Caco-2 (cell line): ENCODE measurements at places on chromosomes 4 and X. TPM values are rescaled to one million over a fixed set of nuclear protein-coding genes. Genes with fewer than 3 reads are reported as not detected.

DNA sequence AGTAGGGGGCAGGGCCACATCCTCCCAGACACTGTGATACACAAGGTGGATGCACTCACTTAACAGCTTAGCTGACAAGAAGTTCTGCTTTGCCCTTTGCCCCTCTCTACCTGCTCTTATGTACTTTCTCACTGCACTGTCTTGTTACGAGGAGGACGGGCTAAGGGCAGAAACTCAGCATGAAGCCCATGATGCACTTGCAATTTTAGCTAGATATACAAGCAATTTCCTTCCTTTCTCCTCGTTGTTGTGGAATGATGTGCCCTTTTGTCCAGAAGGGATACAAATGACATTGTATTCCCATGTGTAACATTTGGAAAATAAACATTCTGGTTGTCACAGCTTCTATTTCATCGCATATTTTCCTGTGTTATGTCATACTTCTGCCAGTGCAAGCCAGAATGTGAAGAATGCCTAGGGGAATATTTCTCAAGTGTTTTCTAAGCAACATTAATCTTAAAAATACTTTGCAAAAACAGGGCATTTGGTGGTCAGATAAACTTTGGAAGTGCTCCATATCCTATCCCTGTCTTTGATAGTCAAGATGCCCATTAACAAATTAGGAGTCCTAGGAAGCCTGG is 47.2 kb downstream of the MAOA start:
- no peaks in the 10 kb centered on the region for H3K36me3 ChIP-seq
- H3K27ac ChIP-seq, result peak overlapping the region; percentile 1
- peaks cover 8% of the 10 kb centered on the region for H3K4me1 ChIP-seq
- peak; percentile 32 for DNase-seq

- no peak overlapping the region for H3K4me3 ChIP-seq
- no peaks in the 10 kb centered on the region for H3K27me3 ChIP-seq
- H3K36me3 ChIP-seq, result no peaks in the 10 kb centered on the region
Observed at GRCh38 chr4:92733231-92733630, 429.5 kb downstream of the GRID2 start.

- no peak overlapping the region for H3K4me3 ChIP-seq
- H3K4me1 ChIP-seq, result no peaks in the 10 kb centered on the region
- DNase-seq, result no peak
Observed at GRCh38 chr4:17534705-17535104, 19.7 kb downstream of the CLRN2 start.

GRCh38 chr4:153934688-153935017 is 145.8 kb upstream of the SFRP2 start:
- no peaks in the 10 kb centered on the region for H3K4me1 ChIP-seq
- no peak overlapping the region for H3K27ac ChIP-seq
- no peaks in the 10 kb centered on the region for H3K36me3 ChIP-seq
- no peak overlapping the region for H3K4me3 ChIP-seq

DNA sequence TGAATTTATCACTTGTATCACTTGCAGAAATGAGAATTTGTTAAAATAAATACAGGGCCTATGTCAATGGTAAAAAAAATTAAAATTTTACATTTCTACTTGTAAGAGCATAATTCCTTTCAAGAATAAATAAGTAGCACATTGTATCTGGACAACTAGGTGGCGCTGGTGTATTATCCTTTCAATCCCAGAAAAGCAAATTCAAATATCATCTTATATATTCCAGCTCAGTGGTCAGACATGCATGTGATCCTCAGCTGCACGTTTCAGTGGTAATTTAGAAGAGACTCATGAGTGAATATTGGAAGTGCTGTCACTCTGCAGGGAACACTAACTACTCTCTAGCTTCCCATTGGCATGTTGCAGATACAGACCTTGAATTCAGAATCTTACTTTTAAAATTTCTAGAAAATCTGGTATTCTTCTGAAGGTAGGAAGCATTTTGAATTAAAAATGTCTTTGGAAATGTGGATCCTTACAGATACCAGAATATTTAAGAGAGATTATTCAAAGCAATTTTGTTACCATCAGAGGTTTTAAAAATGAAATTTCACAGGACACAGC is 1414.7 kb upstream of the TENM3 start:
- DNase-seq, result peak; percentile 17
- no peaks in the 10 kb centered on the region for H3K27me3 ChIP-seq
- H3K27ac ChIP-seq, result no peak overlapping the region

- H3K36me3 ChIP-seq, result no peaks in the 10 kb centered on the region
- H3K27ac ChIP-seq, result no peak overlapping the region
- no peak overlapping the region for H3K4me3 ChIP-seq
- no peaks in the 10 kb centered on the region for H3K27me3 ChIP-seq
- no peak for DNase-seq
Observed at GRCh38 chr4:11344916-11345315, 83.8 kb downstream of the HS3ST1 start.

DNA sequence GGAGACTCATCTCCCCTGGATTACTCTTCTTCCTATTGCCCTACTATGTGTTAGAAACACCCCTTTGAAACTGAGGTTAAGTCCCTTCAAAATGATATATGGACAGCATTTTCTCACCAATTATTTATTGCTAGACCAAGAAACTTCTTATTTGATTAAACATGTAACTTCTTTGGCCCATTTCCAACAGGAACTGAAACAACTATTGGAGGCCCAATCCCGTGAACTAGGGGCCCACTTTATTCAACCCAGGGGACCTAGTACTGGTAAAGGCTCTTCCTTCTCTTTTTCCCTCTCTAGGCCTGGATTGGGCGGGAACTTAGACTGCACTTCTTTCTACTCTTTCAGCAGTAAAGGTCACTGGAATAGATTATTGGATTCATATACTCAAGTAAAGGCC is 16.7 kb upstream of the COL25A1 start:
- no peaks in the 10 kb centered on the region for H3K27me3 ChIP-seq
- no peak for DNase-seq
- no peaks in the 10 kb centered on the region for H3K4me1 ChIP-seq

NAA11 gene
- not detected in 2 replicates for total RNA-seq

GYPE gene
- total RNA-seq, result not detected in 2 replicates

CCSER1 gene
- 3.6 and 4.1 TPM in 2 replicates for total RNA-seq

PNMA6E gene
- total RNA-seq, result not detected in 2 replicates
